ENCODE measurements at places on chromosomes 7 and 10.

DNA sequence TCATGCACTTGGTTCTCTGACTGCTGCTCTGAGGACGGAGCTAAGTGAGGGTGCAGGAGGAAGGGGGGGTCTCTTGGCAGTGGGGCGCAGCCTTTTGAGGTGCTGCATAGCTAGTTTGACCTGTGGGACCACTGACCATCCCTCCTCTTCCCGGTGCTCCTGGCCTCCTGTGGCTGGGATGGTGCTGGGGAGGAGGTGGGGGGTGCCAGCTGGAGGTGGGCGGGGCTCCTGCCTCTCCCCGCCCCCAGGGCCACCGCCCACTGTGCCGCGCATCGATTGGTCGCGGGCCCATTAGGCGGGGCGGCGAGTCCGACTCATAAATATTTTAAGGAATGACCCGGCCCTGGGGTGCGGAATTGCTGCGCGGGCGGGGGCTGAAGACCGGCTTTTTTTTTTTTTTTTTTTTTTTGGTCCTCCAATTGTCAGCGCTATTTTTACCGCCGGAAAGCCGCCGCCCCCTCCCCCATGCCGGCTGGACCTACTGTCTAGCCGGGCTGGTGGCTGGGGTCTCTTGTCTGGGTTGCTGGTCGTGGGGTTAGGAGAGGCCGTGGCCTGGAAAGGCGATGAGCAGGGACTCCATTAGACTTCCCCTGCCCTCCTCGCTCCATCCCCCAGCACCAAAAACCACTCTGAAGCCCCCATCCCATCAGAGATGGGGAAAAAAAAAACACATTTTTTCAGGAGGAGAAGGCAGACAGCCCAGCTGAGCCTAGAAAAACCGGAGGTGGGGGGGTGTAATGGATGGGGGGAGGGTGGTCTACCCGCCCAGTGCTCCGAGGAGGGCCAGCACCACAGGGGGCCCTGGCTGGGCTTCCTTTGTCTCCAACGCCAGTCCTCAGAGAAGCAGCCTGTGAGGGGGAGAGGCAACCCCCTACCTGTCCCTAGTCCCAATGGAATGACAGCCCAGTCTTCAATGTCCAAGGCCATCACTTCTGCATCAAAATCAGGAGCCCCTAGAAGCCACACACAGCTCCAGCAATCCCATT is 6.4 kb downstream of the SH2B2 start:
- DNase-seq: no peak

DNA sequence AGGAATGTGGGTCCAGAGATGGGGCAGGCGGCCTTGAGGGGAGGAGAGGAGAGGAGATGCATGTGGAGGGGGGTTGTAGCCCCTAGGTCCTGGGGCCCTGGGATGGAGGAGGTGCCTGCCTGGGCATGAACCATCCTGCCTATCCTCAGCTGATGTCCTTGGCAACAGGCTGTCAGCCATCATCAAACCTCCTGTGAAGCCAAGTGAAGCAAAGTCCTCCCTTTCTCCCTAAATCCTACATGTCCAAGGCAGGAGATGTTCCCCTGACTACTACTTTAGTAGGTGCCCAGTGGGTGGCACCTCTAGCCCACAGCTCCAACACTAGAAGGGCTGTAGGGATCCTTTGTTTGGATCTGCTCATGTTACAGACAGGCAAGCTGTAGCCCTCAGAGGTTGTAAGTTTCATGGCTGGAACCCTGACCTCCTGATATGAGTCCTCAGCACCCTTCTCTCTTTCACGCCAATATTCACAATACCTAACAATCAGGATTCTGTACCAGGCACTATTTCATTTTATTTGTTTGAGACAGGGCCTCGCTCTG is 66.6 kb upstream of the SYPL1 start:
- no peak for DNase-seq

GRCh38 chr10:111973306-111973705 is 210.3 kb downstream of the GPAM start:
- DNase-seq: no peak

GRCh38 chr7:102323914-102324195 is 32.4 kb downstream of the SPDYE6 start:
- DNase-seq: no peak

DNA sequence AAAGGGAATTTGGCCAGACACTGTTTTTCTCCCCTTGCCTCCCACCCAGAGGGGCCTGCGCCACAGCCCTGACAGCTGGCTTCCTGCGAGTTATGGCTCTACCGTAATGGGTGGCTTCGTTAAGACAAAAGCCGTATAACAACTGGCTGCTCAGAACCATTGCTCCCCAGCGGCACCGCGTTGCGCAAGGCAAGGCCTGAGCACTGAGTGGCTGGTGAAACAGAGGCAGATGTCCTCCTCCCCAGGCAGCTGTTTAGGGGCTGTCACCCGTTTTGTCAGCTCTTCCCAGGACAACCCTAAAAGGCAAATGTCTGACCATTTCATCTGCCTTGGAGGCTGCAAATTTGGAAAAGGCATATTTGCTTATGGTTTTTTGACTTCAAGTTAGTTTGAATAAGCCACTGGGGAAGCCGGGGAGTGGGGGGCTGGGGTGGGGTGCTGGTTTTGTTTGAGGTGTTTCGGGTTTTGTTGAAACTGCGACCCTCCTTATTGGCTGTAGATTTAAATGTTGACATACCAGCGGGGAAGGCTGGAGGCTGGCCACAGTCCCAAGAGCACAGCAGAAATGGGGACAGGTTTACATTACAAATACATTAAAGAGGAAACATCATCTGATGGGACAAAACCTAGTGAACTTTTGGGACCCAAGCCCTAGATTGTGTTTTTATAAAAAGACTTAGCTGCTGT is 681 bp upstream of the SPOCK2 start:
- peak; percentile 61 for DNase-seq

GRCh38 chr10:80457554-80458262 is 3.6 kb downstream of the TSPAN14 start:
- no peak for DNase-seq

DNA sequence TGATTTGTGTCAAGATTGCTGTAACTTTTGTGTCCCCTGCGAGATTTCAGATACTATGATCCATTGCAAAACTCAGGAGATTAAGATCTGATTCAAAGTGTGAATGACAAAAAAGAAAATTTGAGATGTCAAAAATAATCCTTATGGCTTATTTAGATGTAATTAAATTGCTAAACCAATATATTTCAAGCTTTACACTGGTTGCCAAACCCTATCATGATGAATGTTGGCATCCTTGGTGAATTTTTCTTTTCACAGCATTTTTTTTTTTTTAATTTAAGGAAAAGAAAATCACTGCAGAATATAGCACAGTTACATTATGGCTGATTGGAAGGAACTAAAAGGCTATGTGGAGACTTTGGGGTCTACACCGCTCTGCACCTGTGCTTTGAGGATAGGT is 133.5 kb upstream of the PITRM1 start:
- DNase-seq: no peak

- no peak for DNase-seq
Observed at GRCh38 chr10:1392127-1392526, 335.9 kb downstream of the WDR37 start.

- peak; percentile 27 for DNase-seq
Observed at GRCh38 chr10:96511044-96511945, 2.4 kb downstream of the TLL2 start.

DNA sequence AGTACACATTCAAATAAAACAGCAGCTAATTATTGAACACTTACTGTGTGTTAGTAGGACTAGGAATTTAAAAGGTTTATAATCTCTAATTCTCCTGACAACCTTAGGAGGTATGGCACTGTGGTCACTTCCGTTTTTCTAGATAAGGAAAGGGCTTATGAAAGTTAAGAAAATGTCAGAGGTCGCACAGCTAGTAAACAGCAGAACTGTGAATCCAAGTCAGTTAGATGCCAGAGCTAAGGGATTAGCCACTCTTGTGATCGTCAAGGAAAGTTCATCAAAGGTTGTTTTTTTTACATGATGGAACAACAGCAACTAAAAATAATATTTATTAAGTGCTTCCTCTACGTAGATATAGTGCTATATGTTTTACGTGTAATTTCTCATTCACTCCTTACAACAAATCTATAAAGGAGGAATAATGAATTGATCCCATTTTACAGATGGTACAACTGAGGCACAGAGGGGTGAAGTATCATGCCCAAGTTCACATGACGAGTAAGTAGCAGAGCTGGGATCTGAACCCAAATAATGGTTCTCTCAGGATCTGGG is 84.9 kb downstream of the NAMPT start:
- no peak for DNase-seq

DNA sequence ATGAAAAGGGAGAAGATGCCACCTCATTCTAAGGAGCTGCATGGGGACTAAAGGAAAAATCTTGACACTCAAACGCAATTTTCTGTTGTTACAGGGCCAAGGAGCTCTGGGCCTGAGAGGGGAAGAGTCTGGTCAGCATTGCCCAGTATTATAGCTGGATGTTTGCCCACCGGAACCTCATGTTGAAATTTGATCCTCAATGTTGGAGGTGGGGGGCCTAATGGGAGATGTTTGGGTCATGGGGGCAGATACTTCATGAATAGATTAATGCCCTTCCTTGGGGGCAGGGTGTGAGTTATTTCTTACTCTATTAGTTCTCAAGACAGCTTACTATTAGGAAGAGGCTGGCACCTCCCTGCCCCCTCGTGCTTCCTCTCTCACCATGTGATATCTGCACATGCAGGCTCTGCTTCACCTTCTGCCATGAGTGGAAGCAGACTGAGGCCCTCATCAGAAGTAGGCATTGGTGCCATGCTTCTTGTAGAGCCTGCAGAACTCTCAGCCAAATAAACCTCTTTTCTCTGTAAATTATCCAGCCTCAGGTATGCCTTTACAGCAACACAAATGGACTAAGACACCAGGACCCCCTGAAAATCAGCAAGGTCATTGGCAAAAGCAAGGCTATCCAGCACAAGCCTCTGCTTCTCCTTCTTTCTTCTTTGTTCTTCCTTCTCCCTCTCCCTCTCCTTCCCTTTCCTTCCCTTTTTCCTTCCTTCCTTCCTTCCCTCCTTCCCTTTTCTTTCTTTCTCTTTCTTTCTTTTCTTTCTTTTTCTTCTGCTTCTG is 15.1 kb downstream of the GCK start:
- no peak for DNase-seq

DNA sequence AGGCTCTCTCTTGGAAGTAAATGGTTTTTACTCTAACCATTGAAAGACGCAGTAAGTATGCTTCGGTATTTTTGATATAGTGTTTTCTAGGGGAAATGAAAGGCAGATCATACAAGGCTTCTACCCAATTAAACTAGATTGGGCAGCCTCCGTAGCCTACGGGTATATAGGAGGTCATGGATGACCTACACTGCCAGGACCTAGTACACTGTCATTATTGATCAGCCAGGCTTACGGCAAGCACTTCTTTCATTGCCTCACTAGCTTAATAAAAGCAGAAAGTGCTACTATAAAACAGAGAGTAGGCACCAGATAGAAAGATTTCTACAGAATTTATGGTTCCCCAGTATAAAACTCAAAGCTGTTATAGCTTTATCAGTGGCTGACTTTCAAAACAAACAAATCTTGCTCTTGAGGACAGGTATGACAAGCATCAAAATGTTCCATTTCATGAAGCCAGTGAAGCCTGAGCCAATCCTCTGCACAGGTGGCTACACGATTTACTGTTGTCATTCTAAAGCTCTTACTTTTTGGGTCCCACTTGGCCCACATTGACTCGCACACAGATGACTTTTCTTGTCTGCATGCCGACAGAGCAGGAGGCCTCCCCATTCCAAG is 358.1 kb downstream of the THSD7A start:
- DNase-seq: no peak

Measured in activated naive CD8-positive, alpha-beta T cell treated with anti-CD3 and anti-CD28 coated beads, Interleukin-2, amount 50 U/mL, for 24 hours (primary cell).